ENCODE measurements at places on chromosomes 3 and 15.

DNA sequence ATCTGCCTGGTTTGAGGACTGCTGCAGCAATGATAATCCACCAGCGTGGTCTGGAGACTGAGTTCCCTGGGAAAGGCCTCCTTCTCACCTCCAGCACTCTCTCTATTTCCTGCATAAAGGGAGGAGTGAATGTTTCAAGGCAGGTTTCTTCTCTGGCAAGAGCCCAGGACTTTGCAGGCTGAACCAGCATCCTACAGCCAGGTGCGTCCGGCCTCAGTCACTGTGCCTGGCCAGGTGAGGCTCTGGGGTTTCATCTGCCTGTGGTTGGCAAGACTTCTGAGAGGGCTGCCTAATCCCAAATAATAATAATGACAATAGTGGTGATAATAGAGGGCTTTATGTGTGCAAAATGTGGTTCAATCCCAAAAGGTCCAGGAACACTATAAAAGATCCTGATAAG is 269.0 kb upstream of the TBC1D5 start:
- DNase-seq, result no peak

GRCh38 chr15:53400986-53401385 is 358.5 kb downstream of the WDR72 start:
- DNase-seq, result no peak

GRCh38 chr3:52193065-52193464 is 4.9 kb upstream of the ALAS1 start:
- DNase-seq, result no peak

DNA sequence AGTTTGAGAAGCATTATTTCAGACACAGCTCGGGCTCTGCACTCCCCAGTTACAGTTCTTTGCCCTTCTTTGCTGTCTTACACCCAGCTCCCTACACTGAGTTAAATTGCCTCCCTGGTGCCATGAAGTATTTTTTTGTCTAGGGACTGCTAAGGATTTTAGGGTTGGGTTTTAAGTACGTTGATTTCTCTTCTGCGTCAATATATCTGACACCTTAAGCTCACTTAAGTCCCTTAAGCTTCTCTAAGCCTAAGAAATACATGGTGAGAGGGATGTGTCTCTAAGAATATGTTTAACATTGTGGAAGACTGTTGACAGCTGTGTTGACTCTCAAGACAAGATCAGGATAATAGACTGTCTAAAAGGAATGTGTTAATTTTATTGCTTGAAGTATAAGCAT is 400.5 kb downstream of the PTPRG start:
- DNase-seq, result no peak

DNA sequence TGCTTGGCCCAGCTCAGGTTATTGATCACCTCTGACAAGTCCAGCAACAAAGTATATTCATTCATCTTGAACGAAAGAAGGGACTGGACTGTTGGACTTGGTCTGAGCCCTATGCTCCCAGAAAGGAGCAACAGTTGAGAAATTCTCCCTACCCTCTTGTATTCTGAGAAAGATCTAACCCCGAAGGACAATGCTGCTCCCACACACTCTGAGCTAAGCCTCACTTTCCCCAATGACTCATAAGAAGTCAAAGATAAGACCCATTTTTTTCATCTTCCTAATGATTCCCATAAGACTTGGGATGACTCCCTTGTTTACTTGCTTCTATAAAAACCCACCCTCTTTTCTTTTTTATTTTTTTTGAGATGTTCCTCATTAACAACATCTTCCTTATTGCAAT is 549.4 kb upstream of the MDFIC2 start:
- no peak for DNase-seq

DNA sequence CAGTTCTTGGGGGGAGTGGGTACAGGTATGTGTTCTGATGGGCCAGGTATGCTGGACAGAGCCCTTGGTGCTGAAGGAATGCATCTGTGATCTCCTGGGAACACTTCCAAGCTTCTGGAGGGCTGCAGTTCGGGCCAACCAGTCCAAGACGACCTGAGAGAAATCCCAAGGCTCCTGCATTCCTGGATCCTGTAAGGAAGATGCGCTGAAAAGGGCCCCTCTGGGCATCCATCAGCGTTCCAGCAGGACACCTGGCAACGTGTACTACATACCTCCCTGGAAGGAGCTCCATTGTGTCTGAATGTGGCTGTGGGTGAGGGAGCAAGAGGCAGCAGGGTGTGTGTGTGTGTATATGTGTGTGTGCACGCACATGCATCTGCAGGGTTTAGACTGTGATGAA is 144.7 kb downstream of the FAM43A start:
- DNase-seq, result no peak

DNA sequence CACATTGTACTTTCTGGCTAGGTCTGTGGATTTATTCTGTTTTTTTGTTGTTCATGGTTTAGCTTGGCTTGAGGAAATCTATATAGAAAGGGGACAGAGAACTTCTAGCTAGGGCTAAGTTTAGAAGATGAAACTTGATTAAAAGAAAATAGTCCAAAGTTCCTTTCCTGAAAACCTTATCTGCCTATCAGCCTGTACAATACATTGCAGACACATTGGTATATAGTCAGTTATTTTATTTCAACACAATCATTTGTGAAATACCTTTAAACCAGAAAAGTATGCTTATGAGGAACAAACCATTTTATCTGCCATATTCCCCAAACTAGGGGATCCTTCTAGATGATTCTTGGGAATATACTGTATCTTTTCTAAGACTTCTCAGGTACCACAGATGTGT is 147.3 kb upstream of the CGNL1 start:
- no peak for DNase-seq

GRCh38 chr3:106715286-106715685 is 662.0 kb upstream of the CCDC54 start:
- no peak for DNase-seq

DNA sequence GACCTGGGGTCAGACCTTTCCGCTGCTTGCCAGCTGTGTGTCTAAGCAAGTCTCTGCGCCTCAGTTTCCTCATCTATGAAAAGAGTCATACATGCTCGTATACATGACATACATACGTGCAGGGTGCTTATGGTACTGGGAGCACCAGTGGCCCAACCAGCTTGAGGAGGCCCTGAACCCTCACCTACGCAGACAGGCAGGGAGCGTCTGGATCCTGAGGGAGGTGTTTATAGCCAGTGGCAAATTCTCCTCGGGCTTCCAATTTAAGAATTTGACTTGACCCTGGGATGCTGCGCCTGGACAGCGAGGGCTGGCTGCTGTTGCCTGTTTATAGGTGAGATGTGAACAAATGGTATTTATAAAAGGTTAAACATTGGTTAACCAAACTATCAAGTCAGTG is 17.7 kb upstream of the FGD5 start:
- no peak for DNase-seq

- DNase-seq, result peak; percentile 59
These were observed 1.2 kb downstream of the RASGRF1 start for GRCh38 chr15:79089331-79089889.

GRCh38 chr3:51382076-51382745 is 2.9 kb upstream of the MANF start:
- DNase-seq, result no peak

DNA sequence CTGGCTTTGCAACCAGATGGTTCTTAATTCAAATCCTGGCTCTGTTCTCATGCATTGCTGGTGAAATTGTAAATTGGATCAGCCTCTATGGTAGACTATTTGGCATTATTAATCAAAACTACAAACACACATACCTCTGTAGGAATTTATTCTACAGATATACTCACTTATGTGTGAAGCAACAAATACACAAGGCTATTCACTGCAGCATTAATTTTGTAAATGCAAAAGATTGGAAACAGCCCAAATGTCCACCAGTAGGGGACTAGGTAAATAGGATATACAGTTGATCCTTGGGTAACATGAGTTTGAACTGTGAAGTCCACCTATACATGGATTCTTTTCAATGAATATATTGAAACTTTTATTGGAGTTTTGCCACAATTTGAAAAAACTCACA is 29.5 kb upstream of the LCTL start:
- no peak for DNase-seq

Data from nephron progenitor cell (in vitro differentiated cells).